Activated CD4-positive, CD25-positive, alpha-beta regulatory T cell treated with anti-CD3 and anti-CD28 coated beads, Interleukin-2, amount 50 U/mL, for 24 hours (primary cell): ENCODE measurements at places on chromosomes 1 and 21.

DNA sequence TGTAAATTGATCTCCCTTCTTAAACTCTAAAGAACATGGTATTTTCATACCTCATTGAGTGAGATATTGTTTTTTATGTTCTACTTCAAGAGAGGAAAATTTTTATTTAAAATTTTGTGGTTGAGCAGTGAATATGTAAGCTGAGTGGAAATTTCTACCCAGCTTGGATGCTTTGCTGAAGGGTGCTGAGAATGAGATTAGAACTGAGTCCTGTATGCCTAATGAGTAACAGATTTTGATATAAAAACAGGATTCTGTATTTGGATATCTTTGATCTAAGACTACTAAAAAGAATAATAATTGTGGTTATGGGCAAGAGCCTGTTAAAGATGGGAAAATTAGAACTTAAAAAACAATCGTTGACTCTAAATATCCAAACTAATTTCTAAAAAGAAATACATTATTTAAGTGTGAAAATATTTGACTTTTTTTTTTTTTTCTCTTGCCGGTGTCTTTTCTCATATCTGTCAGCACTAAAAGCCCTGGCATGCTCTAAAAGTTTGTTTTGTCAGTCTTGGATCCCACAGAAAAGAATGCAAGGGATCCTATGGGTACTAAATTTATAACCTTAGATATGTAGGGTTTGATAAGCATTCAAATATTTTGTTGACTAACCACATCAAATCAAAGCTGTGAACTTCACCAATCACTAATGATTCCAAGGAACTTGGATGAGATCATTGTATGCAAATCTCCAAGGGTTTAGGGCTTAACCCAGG, 652.3 kb downstream of the PTPRC start:
- ATAC-seq, result no peak

DNA sequence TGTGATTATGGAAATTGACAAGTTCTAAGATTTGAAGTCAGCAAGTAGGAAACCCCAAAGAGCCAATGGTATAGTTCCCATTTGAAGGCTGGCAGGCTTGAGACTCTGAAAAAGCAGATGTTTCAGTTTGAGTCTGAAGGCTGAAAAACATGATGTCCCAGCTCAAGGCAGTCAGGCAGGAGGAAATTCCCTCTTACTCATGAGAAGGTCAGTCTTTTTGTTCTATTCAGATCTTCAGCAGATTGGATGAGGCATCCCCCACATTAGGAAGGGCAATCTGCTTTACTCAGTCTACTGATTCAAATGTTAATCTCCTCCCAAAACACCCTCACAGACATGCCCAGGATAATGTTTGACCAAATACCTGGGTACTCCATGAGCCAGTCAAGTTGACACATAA, 372.5 kb upstream of the ST6GALNAC5 start:
- peak; percentile 61 for ATAC-seq

DNA sequence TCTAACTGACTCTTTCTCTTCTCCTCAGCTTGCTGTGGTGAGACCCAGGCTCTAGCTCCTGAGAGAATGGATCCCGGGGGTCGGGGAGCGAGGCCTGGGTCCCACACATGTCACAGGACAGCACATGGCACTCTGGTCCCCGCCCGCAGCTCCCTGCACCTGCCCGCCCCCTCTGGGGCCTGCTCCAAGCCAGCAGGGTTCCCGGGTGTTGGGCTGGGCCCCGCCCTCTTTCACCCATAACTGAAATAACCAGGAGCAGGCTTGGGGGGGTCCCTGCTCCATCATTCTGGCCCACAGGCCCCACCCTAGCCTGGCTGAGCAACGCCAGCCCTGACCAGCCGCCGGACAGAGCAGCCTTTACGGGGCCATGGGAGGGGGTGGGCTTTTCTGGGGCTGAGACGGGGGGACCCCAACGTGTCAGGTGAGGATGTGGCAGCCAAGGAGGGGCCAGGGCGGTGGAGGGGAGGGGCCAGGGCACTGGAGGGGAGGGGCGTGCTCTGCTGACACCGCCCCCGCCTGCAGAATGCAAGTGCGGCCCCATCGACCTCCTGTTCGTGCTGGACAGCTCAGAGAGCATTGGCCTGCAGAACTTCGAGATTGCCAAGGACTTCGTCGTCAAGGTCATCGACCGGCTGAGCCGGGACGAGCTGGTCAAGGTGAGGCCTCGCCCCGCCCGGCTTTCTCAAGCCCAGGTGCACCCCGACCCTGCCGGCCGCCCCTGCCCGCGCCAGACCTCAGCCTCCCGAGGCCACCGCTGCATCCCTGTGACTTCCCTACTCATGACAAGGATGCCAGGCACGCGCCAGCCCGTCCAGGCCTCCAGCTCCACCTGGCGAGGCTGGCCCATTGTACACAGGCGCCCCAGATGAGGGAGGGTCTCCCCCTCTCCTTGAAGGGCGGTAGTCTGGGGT, 19.4 kb downstream of the COL6A1 start:
- no peak for ATAC-seq

- ATAC-seq, result no peak
Observed at GRCh38 chr1:7642781-7643529, 128.1 kb upstream of the VAMP3 start.

GRCh38 chr1:55682198-55682597, 467.0 kb upstream of the USP24 start:
- no peak for ATAC-seq

DNA sequence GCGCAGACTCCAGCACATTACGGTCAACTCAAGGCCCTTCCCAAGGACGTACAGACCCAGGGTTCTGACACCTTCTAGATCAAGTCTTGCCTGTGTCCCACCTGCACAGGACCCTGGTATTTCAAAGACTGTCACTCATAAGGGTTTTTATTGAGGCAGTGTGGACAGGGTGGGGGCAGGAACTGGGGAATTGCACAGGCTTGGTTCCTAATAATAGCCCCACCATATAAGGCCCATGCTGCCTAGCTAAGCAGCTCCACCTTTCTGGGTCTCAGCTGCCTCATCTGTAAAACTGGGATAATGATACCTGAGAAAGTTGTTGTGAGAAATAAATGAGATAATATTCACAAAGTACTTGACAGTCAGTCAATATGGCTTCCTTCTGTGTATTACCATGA, 55.3 kb upstream of the PUM1 start:
- ATAC-seq, result no peak

DNA sequence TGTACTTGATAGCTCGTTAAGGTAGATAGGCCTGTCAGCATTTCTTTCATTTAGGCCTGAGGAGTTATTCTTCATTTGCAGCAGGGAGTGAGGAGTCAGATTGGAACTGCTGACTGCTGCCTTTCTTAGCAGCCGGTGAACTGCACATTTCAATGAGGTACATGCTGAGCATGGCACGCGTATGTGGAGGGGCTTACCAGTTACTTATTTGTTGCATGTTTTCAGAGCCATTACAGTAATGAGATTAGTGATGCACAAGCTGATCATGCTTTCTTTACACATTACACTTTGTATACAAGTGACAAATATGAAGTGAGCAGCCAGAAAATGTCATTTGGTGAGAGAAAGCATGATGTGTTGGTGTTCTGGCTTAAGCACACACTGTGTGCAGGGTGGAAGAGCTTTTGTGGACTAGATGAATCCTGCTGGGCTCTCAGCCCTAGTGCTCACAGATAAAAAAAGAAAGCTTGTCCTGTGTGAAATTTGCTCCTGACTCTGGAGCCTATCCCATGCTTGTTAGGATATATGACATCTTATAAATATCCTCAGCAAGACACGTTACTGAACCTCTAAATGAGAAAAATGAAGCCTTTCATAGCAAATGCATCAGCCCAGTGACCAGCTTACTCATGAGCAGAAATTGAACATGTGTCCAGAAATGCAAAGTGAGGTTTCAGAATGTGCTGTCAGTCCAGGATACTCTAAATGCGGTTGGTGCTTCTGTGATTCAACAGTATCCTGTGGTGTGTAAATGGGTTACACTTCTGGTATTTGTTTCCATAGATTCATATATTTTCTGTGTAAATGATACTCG, 574.7 kb upstream of the ADGRL2 start:
- no peak for ATAC-seq

DNA sequence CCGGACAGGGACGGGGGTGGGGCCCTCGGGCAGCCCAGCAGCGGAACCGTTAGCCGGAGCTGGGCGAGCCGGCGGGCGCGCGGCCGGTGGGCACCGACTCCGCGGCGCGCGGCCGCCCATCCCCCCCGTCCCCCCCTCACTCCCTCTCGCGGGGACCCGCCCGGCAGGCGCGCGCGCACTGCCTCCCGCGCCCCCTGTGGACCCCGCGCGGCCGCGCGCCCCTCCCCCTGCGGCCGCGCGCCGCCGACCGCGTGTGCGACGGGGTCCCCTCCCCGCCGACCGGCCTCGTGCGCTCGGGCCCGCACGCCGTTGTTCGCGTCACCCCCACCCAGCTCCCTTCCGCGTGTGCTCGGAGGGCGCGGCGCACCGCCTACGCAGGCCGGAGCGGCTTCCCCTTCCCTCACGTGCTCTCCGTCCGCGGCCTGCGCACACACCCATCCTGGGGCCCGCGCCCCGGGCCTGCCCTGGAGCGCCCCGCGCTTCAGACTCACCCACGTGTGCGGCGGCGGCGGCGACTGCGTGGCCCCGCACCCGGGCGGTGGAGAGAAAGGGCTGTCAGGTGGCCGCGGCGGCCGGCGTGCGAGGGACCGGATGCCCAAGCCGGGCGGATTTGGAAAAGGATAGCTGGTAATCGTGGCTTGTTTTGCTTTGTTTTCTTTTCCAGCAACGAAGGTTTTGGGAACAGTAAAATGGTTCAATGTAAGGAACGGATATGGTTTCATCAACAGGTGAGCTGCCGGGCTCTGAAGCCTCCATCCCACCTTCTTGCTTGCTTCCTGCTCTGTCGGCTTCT, 717 bp downstream of the YBX1 start:
- ATAC-seq, result peak; percentile 24

DNA sequence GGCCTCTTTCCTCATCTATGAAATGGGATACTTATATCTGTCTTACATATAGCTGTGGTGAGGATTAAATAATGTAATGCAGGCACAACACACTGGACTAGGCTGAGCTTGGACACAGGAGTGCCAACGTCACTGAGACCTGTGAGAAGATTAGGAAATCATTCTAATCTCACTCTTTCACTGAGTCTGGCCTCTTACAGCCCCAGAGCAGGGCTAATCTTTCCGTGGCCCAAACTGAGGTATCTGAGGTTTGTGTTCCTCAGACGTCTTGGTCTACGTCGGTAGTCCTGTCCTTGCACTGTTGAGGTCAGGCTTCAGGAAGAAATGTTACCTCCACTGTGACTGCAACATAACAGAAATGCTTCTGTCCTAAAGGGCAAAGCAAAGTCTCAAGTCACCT, 22.6 kb upstream of the A3GALT2 start:
- ATAC-seq, result no peak
